ENCODE measurements at places on chromosomes 11 and 22.
A peak's percentile ranks its signal among the peaks of the same experiment; 100 is the strongest.

DNA sequence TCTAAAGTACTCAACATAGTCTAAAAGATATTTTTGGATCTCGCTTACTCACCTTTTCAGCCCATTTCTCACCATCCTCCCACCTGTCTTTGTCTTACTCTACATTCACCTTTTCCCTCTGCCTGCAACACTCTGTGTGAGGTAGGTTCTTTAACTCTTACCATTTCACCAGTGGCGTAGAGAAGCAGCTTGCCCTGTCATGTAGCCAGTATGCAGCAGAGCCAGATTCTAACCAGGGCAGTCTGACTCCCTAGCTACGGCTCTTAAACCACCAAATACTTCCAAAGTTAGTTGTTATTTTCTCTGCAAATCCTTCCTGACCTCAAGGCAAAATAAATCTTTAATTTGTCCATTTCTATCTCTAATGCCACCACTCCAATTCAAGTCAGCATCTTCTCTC is 7.5 kb downstream of the ALG8 start:
- no peak for DNase-seq

DNA sequence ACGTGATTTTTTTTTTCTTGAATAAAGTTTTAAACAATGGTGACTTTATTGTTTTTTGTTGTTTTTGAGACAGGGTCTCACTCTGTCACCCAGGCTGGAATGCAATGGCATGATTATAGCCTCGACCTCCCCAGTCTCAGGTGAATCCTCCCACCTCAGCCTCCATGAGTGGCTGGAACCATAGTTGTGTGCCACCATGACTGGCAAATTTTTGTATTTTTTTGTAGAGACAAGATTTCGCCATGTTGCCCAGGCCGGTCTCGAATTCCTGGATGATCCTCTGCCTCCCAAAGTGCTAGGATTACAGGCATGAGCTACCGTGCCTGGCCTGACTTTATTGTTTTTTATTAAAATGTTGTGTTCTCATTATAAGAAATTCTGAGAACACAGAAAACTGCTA is 12.2 kb upstream of the CRYBB3 start:
- no peak for DNase-seq

GRCh38 chr11:116403794-116404461 is 368.9 kb downstream of the BUD13 start:
- no peak for DNase-seq

DNA sequence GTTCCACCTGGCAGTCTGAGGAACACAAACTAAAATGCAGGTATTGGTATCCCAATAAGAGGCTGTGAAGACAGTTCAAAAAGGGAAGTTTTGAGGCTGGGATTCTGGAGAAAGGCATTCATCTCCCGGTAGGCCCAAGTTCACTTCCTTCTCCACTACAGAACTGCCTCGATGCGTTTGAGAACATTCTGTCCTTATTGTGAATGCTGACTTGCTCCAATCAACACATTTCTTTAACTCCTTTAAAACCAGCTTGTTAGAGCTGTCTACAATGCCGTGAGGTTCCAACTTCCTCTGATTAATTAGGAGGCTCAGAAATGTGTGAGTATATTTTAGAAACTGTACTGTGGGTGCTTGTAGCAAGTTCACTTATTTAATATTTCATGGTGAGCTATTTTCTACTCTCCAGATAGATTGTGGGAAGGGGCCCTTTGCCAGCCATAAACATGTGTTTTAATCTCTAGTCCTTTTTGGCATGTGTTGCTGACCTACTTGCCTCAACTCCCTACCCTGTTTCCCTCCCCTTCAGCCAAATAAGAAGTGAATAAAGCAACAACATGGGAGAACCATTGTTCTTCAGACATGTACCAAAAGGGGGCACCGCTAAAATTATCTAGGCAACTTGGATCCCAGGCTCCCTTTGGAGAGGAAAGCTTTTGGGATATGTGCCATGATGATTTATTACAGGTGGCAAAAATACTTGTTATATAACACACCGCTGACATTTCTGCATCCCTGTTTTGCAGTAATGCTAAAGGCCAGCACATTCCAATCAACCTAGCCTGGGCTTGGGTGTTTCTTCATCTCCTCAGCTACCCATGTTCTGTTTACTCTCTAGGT is 245.6 kb downstream of the BLID start:
- DNase-seq, result no peak

GRCh38 chr22:19687561-19688300 is 26.6 kb upstream of the SEPTIN5 start:
- DNase-seq, result peak; percentile 15

- no peak for DNase-seq
Observed at GRCh38 chr11:117187799-117188481, 9.4 kb downstream of the SIDT2 start.

Data from NCI-H1105 (cell line).